ENCODE measurements at places on chromosomes 1 and 21. TPM values are rescaled to one million over a fixed set of nuclear protein-coding genes. Genes with fewer than 3 reads are reported as not detected.

LRRC38 gene
- not detected for polyA plus RNA-seq

DNA sequence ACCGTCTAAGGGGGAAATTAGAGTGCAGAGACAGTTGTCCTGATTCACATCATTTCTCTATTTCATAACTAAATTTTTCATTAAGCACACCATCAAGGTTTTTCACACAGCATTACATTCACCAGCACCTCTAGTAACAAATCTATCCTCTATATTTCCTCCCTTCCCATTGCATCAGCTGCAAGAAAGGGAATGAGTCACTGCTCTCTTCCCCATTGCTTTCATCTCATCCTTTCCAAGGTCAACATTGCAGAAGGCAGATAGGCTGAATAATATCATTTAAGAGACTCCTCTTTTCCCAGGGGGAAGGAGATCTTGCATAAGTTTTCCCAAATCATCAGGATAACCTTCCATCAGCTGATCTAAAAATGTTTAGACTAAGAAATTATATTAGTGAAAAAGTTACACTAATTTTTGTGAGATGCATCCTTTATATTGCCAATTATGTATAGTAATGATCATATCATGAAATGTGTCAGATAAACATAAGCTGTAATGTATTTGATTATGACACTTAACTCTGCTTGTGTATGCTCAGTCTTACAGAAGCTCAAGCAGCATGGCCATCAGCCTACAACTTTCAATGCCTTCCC lies 4.3 kb downstream of the INTS7 start:
- DNase-seq, result no peak

IL19 gene
- not detected for polyA plus RNA-seq

- DNase-seq, result no peak
These were observed 15.6 kb downstream of the B3GALT5 start for GRCh38 chr21:39628385-39628784.

All from immature natural killer cell (primary cell).